Posterior vena cava (tissue), 2 donors: ENCODE measurements at places on chromosomes 16 and 17.

GRCh38 chr16:66958857-66959703 is 2.0 kb upstream of the CES3 start:
- DNase-seq = no peak

DNA sequence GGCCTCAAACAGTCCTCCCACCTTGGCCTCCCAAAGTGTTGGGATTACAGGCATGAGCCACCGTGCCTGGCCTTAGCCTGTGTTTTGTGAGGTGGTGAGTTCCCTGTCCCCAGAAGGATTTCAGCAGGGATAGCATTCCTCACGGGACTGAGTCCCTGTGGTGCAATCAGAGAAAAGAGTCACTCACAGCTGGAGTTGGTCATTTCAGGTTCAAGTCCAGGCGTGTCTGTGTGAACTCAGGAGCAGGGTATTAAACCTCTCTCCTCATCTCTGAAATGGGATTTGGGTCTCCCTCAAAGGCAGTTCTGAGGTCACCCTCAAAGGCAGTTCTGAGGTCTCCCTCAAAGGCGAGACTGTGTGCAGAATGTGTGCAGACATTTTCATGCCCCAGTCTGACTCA is 28.6 kb downstream of the NPTX1 start:
- DNase-seq = no peak

DNA sequence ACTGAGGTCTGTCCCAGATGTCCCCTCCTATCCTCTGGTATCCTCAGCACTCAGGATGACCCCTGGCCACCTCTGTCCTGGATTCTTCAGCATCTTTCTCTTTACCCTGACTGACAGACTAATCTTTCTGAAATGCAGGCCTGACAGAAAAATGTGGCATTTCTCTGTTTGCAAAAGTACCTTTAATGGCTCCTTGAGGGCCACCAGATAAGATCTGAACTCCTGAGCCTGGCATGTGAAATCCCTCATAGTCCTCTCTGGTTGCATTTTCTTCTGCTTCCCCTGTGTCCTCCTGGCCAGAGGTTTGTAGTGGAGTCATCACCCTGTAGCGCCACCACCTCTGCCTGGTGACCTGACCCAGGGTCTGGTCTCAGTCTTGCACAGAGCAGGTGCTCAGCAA is 2.0 kb upstream of the ELMO3 start:
- DNase-seq = no peak

GRCh38 chr17:32936186-32936893 is 8.4 kb downstream of the TMEM98 start:
- DNase-seq = no peak

DNA sequence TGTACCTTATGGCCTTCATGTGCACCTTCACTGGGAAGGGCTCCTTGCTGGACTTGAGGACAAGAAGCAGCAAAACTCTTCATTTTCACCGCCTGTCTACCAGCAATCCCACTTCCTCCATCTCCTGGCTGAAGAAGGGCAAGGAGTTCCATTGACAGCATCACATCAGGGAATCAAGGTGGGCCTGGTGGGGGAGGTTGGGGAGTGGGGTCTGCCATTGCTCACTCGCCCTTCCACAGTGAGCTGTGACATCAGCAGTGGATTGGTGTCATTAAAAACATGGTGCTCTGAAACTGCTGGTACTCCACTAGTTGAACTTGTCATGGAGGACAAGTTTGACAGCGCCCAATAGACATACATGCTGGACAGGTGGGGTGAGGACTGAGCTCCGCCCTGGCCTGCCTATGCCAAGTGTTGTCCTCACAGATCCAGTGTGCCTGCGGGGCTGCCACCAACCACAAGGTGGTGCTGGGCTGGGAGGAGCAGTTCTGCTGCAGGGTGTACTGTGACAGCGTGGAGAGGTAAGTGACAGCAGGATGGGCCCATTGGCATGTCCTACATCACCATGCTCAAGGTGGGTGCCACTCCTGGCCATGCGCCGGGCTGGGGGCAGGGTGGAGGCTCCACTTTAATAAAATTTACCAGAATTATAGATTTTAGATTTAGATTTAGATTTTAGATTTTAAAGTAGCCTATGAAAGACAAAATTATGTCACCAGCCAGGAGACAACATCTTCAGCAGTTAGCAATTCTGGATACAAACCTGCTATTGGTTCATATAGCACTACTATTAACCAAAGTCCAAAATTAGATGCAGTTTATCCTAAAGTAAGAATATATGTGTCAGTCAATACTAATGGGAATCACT is 1729.1 kb downstream of the TP53TG3F start:
- no peak for DNase-seq

DNA sequence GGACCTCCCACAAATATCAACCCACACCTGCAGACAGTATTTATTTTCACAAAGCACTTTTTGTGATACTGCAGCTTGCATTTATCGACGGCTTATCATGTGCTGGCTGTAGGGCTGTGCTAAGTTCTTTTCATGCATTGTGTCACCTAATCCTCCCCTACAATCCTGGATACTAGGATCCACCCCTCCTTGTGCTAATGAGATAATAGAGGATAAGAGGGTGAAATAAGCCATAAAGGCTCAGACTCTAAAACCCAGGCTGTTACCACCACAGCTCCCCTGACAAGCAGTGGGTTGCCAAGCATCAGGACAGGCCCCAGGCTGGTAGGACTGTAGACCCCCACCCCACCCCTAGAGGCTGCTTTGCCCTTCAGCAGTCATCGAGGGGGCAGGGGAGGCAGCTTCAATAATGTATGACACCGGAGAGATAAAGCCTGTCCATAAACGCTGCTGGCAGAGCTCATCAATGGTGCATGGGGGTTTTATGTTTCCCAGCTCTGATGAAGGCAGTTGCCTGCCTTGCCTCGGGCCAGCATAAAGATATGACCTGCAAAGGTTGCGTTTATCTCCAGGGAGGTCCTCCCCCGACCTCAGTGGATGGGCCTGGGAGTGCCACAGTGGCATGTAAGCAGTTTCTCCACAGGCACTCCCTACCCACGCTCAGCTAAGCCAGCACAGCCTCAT is 73.9 kb upstream of the C16orf82 start:
- DNase-seq = no peak

DNA sequence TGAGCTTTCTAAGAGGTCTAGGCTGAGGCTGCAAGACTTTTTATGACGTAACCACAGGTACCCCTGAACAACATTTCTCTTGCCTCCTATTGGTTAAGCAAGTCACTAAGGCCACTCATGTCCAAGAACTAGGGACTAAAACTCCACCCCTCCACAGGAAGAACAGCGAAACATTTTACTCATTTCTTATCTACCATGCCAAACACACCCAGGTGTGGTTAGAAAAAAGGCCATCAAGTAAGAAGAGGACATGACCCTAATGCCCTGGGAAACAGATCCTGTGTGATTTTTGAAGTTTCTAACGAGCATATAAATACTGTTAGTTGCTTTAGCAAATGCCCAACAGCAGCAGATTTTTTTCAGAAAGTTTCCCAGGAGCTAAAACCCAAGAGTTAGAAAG is 282.4 kb upstream of the DYNLRB2 start:
- no peak for DNase-seq

- DNase-seq = no peak
These were observed 136.0 kb upstream of the C17orf78 start for GRCh38 chr17:37239690-37240334.

GRCh38 chr16:75311383-75311938 is 60.0 kb upstream of the BCAR1 start:
- no peak for DNase-seq

DNA sequence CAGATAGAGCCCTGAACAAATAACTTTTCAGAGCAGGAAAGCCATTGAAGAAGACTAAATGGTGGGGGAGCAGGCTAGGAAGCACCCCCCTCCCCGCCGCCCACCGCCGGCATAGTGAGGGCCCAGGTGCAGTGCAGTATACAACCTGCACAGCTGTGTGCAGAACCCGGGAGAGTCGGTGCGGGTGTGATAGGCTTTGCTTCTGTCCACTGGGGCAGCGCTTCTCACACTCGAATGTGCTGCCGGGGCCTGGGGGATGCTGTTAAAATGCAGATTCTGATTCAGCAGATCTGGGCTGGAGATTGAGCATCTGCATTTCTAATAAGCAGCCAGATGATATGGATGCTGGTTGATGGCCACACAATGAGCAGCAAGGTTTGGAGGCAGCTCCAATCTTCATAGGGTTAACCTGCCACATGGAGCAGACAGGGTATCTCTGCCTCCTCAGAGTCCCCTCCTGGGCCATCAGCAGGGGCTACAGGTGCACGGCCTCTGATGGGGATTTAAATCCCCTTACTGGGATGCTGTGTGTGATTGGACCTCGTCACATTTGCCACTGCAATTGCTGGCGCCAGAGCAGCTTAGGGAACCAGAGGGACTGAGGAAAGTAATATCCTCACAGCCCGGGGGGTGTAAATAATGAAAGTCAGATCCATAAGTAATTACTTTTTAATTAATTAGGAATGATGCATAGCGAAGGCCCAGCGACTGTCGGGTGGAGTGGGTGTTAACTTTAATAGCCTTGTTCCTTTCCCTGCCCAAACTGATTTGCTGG is 172.0 kb upstream of the RPL38 start:
- DNase-seq = no peak

DNA sequence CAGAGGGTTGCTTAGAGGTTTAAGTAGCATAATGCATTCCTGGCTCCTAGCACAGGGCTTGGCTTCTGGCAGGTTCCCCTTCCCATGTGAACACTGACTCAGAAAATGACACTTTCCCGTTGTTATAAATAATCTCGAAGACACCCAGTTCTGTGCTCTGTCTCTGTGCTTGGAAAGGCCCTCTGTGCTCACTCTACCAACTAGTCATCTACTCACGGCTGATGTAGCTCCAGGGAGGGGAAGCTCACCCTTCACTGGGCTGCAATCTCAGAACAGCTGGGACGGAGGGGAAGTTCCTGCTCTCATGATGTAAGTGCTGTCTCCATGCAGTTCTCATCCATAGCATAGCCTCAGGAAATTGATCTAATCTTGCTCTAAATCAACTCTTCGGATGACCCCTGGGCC is 230.5 kb upstream of the ASIC2 start:
- DNase-seq = peak; percentile 81

DNA sequence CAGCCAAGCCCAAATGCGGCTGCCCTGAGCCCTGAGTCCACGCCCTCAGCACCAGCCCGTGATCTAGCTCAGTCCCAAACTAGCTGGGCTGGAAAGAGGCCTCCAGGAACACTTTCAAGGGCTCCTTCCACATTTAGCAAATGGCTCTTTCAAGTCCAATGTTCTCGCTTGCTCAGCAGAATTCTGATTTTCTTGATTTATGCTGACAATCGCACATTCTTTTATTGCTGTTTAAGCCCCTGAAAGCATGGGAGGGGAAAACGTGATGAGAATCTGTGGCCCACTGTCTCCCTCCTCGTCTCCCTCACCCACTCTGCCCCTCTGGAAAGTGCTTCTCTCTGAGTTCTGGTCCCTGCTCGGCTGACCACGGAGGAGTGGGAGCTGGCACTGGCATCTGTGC is 293.8 kb downstream of the FOXL1 start:
- DNase-seq = no peak

DNA sequence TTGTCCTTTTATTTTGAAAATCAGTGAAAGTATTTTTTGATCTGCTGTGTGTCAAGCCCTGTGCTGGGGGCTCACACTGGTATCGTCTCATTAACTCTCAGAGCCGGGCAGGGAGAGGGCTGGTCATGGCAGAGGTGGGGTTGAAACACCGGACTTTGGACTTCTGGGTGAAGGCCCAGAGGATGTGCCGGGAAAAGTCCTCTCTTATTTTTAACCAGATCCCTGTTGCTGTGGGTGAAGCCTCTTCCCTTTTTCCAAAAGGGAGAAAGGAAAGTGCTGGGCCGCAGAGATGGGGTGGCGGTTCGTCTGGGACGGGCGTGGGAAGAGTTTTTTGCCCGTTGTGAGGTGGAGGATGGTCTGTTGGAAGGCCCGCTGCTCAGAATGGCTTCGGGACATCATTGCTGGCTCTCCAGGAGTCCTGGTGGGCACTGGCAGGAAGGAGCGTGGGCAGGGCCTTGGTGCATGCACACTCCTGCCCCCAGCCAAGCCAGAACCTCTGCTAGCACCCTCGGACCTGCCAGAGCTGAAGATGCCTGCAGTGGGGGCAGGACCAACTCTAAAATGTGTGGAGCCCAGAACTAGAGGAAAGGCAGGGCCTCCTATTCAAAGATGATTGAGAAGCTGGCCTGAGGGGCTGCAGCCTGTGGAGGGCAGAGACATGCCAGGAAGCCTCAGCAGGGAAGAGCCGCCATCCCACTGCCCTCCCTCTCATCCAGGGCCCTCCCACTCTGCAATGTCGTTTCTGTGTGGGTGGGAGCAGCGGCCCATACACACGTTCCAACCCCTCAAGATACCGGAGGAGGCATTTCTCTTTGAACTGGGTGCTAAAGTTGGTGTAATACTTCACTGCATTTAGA is 213.2 kb downstream of the CCDC182 start:
- DNase-seq = no peak

GRCh38 chr16:19479302-19479721 is 42.6 kb downstream of the GDE1 start:
- DNase-seq = no peak

GRCh38 chr17:55641676-55642081 is 81.0 kb downstream of the TMEM100 start:
- DNase-seq = peak; percentile 89

GRCh38 chr16:57471852-57472664 is 9.6 kb downstream of the POLR2C start:
- DNase-seq = no peak

DNA sequence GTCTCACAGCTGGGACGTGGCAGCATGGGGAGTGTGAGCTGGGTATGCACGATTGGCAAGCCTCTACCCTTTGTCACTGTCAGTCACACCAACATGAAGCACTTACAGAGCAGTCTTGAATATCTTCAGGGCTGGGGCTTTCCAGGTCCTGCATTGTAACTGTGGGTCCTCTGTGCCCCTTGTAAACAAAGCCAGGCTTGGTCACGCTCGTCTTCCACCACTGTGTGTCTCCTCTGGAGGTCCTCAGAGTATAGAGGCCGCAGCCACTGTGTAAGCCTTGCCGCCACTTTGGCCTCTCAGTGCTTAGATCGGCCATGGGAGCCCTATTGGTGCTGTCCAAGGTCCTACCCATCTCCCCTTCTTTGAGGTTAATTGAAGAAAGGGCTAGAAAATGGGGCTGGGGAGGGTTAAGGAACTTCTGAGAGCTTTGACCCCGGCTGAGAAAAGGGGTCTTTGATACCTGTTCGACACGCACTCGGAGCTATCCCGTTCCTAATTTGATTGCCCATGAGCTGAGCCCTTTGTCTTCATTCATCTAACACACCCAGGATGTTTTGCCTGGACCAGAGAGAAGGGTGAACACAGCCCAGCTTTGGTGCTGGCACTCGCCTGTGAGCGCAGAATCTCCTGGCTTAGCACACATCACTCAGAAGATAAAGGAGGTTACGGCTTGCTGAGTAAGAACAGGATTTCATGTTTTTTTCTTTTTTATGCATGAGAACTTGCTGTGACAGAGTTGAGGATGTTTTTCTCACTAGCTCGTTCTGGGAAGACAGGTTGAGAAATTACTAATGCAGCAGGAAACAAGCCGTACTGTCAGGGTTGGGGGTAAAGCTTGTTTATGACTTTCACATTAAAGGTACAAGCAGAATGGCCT is 267.9 kb downstream of the CPPED1 start:
- no peak for DNase-seq
